Right atrium auricular region (tissue), 2 donors: ENCODE measurements at places on chromosomes 7 and 10.

- DNase-seq = no peak
Observed at GRCh38 chr7:34756025-34756437, 98.0 kb downstream of the NPSR1 start.

DNA sequence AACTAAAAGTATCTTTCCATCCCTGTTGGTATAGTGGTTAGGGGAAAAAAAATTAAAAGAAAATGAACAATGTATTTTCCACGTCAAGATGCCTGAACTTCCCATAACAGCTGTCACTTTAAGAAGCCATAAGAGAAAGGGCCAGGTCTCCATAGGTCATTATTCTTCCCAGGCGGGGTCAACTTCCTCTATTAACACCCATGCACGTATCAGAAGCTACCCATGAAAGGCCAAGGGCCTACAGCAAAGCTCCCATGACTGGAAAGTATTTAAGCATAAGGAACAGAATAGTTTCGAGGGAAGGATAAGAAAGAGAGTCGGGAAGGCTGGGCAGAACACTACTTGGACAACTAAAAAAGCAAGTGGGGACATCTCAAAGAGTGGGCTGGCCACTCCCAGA, 40.1 kb downstream of the RBM28 start:
- DNase-seq = no peak

GRCh38 chr10:12327074-12327473, 22.3 kb upstream of the CAMK1D start:
- DNase-seq = no peak

GRCh38 chr7:110898516-110898915, 192.4 kb upstream of the LRRN3 start:
- DNase-seq = no peak

DNA sequence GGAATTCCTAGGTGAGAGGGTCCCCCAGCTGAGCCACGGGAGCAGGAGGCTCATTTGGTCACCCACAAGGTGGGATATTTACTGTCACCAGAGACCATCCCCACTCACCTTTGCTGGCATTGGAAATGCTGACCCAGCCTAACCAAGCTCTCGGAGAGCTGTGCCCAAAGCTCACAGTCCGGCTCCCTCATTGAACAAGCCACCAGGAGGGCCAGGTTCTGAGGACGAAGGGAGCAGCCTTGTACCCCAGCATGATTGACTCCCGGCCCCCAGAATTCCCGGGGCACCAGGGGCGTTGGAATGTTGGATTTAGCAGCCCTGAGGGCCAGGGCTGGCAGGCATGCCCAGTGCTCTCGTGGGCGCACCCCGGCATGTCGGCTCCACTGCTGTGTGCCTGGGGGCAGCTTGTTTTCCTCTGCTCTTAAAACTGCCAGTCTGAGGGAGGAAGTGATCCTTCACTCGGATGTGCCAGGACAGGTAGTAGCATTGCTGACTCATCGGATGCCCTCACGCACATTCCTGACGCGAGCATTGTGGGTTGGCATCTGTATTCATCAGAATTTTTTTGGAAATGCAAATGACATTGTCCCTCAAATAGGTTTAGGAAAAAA, 23.3 kb downstream of the CLIP2 start:
- no peak for DNase-seq

GRCh38 chr10:31864834-31865518, 63.7 kb downstream of the ARHGAP12 start:
- no peak for DNase-seq

DNA sequence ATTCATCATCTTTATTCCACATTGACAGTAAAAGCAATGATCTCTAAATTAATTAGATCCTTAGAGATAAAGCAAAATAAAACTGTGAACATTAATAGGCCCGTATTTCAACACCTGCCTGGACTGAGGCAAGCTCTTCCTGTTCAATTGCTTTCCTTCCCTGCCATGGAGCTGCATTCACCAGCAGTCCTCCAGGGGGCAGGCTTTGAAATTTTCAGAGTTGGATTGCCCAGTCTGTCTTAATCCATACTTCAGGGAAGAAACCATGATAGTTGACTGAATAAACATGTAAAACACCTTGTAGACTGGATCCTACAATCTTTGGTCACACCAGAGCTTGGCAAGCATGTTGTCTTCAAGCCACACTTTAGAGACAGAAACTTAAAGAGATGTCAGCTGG, 936.6 kb downstream of the NRG3 start:
- no peak for DNase-seq

DNA sequence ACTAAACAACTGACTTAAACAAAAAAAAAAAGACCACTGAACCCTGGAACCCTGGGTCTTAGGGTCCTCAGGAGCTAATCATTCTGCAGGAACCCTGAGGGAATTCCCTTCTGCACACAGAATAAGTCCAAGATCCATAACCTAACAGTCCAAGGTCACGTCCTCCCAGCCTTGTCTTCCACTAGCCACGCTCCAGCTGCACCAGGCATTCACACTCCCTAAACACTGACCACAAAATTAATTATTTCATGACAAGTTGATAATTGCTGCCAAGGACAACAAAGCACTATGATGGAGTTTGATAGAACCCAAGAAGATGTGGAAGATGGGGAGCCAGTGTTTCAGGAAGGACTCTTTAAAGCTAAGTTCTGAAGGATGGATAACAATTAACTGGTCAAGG, 130.6 kb downstream of the SH3PXD2A start:
- DNase-seq = no peak

GRCh38 chr7:120404042-120404441, 131.1 kb downstream of the KCND2 start:
- no peak for DNase-seq

- no peak for DNase-seq
Observed at GRCh38 chr10:30384701-30385201, 35.7 kb upstream of the MTPAP start.

GRCh38 chr7:128890306-128891109, 20.0 kb downstream of the KCP start:
- DNase-seq = no peak

DNA sequence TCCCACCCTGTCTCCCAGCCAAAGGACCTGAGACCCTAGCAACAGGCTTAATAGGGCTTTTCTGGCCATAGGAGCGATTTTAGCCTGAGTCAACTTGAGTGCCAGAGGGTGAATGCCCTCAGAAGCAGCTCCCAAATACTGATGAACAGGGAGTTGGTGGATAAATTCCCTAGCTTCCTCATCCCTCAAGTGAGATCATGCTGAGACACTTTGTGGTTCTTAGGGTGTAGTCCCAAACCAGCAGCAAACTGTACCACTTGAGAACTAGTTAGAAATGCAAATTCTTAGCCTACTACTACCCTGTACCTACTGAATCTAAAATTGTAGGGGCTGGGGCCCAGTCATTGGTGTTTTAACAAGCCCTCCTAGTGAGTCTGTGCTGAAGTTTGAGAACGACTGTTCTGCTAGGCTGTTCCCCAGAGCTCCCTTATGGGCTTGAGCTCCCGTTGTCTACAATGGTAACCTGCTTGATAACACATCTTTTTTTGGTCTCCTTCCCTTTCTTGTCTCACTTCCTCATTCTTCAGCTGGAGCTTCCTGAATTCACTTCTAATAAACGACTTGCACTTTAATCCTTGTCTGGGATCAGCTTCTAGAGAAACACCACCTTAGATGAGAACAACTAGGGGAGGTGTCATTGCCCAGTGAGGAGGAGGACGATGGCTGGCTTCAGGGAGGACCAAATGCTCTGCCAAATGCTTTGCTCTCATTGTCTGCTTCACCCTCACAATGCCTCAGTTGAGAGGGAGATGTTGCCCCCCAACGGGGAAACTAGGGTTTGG, 18.2 kb upstream of the CDH23 start:
- DNase-seq = no peak

GRCh38 chr10:8712656-8713055, 658.2 kb downstream of the GATA3 start:
- no peak for DNase-seq

GRCh38 chr7:16598015-16598414, 47.5 kb downstream of the ANKMY2 start:
- DNase-seq = no peak

DNA sequence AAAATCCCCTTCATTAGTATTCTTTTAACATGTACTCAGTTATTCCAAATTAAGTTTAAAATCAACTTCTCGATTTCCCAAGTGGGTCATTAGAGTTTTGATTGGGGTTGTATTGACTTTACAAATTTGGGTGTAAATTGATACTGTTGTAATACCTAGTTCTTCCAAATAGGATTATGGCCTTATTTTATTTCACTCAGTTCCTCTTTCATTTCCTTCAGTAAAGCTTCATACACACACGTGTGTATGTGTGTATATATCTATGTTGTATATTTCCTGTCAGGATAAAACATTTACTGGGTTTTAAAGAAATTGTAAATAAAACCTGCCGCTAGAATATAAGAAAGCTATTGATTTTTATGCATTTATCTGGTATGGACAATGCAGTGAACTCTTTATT, 15.9 kb downstream of the YME1L1 start:
- no peak for DNase-seq

DNA sequence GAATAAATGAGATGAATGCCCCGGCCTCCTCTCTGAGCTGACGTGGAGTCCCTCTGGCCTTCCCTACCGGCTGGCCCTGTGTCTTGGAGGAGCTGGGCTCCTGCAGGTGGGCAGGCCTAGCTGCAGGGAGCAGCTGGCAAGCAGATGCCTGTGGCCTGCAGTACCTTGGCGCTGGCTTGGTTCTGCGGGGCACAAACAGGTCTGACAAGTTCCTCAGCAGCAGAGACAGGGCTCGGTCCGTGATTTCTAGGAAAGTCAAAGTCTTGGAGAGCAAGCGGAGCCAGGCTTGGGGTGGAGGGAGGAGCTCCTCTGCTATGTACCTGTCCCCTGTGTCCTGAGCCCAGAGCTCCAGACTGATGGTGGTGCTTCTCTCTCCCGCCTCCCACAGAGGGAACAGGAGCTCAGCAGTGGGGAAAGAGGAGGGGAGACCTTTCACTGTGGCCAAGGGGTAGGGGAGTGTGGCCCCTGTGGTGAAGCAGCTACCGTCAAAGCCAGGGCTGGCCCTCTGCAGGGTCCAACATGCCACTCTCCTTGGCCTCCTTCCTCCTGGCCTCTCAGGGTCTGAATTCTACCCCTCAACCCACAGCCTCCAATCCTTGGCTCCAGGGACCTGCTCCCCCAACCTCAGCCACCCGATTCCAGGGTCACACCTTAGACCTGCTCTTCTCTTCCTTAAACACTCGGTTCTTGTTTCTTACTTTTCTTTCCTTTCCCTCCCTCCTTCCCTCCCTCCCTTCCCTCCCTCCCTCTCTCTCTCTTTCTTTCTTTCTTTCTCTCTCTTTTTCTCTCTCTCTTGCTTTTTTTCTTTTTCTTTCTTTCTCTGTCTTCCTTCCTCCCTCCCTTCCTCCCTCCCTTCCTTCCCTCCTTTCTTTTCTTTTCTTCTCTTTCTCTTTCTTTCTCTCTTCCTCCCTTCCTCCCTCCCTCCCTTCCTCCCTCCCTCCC, 20.1 kb downstream of the MYL10 start:
- DNase-seq = no peak

DNA sequence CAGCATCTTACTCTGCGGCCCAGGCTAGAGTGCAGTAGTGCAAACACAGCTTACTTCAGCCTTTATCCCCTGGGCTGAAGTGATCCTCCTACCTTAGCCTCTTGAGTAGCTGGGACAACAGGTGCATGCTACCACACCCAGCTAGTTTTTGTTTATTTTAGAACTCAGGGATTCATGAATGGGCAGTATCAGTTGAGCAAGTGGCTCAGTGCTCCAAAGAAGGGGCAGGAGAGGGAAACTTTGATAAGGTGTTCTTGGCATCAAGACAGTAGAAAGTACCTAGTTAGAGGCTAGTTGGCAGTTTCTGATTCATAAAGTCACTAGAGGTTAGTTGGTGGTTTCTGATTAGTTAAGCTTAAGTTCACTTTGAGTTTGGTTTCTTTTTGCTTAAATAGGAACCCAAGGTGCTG, 18.4 kb downstream of the TRIM24 start:
- DNase-seq = no peak

- peak; percentile 77 for DNase-seq
Observed at GRCh38 chr7:22559829-22560489, 60.0 kb upstream of the STEAP1B start.

DNA sequence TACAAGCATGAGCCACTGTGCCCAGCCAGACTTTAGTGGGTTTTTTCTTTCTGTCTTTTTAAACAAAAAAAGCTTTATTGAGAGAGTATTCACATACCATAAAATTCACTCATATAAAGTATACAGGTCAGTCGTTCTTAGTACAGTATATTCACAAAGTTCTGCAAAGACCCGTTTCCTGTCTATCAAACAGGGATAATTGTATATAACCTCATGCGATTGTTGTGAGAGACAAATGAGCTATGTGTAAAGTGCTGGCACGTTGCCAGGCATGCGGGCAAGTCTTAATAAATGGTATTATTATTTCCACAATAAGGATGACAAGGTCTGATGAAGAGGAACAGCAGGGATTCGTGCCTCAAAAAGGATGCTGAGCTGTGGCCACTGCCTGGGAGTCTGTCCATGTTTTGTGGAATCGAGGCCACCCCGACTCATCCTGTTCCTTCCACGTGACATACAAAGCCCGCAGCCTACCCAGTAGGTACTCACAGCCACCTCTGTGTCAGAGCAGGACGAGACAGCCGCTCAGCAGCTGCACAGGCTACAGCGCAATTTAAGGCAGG, 51.6 kb downstream of the SMKR1 start:
- no peak for DNase-seq

DNA sequence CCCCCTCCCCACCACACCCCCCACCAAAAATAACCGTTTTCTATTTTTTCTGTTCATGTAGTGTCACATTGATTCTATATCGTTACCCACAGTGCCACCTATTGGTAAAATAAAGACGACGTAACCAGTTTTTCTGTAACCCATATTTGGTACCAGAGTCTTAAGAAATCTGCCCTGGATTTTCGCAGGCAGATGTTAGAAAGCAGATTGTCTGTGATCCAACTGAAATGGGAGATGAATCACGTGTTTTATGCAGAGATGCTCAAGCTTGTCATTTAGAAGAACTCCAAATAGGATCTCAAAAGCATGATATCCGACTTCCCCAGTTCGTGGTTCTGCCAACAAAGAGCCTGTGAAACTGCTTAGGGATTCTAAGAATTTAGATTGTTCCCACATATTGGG, 261.1 kb upstream of the CSTF2T start:
- DNase-seq = no peak

DNA sequence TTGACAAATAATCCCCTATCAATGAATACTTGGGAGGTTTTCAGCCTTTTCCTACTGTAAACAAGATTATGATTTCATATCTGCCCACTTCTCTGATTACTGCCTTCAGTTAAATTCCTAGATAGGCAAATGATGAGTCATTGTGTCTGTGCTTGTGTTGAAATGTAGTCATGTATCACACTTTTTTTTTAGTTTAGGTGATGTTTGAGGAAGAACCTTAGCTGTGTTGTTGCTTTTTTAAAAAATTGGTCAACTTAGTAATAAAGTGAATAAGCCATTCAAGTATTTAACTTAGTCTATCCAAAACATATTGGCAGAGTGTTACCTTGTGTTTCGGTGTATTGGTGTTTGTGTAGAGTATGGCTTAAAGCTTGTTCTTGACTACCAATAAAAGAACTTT, 60.0 kb downstream of the WAC start:
- no peak for DNase-seq
